Progenitor cell of endocrine pancreas (in vitro differentiated cells): ENCODE measurements at places on chromosomes 16 and 17. TPM values are rescaled to one million over a fixed set of nuclear protein-coding genes. Genes with fewer than 3 reads are reported as not detected.

DNA sequence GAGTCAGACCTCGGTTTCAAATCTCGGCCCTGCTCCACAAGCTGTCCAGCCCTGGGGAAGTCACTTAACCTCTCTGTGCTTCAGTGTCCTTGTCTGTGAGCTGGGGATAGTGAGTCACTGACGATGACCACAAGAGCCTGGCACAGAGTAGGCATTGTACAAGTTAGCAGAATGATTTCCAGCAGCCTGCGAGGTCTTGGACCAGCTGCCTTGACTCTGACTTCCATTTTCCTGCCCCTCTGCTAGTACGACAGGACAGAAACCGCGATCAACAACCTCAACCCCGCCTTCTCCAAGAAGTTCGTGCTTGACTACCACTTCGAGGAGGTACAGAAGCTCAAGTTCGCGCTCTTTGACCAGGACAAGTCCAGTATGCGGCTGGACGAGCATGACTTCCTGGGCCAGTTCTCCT is 20.7 kb downstream of the CPNE2 start:
- DNase-seq: no peak

GRCh38 chr17:41464682-41465081 is 2.5 kb downstream of the KRT32 start:
- no peak for DNase-seq

DNA sequence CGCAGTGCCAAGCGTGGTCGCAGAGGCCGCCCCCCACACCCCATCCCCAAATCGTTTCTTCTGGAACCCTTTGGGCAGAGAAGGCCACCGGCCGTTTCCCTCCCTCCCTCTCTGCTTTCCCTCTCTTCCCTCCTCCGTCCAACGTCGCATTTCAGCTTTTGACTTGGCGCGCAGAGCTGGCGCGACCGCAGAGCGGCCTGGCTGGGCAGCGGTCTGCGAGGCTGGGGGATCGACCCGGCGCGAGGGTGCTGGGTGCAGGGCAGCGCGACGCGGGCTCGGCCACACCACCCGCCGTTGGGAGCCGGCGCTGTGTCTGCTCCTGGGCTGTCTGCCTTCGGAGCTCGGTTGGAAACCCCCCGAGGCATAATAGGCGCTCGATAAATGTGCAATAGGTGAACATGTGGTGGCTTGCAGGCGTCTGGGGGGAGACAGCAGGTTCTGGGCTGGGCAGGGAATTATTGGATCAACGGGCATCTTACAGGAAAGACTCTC is 2.8 kb upstream of the NTN3 start:
- no peak for DNase-seq

DNA sequence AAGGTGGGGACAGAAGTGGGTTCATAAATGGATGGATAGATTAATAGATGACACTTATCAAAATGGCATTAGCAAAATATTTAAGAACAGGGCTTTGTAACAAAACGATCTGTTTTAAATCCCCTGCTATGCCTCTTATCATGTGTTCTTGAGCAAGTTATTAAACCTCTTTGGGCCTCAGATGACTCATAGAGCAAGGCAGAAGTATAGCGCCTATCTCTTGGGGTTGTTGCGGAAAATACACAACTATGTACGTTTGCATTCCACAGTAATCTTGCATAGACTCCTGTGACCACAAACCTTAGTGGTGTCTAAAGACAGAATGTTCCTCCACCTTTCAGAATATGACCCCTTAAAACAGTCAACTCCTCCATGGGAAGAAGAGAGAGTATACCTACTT is 116.8 kb downstream of the CDYL2 start:
- no peak for DNase-seq

DNA sequence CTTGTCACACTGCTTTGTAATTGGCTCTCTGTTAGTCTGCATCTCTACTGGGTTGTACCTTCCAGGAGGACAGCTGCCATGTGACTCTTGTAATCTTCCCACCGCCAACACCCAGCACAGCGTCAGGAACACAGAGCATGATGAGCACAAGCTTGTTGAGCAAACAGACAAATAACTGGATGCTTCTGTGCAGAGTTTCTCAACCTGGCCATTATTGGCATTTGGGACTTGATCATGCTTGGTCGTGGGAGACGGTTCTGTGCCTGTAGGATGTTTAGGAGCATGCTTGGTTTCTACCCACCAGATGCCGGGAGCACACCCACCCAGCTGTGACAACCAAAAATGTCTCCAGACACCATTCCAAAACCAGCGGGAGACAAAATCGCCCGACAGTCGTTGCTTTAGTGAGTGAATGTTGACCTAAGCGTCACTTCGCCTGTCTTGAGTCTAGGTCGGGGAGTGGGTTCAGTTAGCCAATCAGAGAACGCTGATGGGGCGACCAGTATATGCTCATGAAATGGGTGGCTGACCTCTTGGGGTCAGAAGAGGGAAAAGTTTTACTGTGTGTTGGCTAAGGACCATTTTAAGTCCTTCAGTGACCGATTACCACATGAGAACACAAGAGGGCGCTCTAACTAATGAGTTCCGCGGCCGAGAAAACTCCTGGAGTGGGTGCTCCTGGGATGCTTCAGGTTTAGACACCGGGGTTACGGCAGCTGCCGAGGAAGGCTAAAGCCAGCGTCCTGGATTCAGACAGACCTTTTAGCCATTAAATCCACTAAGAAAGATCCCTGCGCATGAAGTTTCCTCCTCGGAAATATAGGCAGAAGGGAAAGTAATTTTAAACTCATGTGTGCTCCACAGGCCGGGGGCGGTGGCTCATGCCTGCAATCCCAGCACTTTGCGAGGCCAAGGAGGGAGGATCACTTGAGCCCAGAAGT is 57.8 kb upstream of the TEX2 start:
- peak; percentile 16 for DNase-seq

GRCh38 chr16:63943566-63943965 is 1178.3 kb downstream of the CDH11 start:
- no peak for DNase-seq

GRCh38 chr17:2138318-2138717 is 83.4 kb downstream of the HIC1 start:
- no peak for DNase-seq

DNA sequence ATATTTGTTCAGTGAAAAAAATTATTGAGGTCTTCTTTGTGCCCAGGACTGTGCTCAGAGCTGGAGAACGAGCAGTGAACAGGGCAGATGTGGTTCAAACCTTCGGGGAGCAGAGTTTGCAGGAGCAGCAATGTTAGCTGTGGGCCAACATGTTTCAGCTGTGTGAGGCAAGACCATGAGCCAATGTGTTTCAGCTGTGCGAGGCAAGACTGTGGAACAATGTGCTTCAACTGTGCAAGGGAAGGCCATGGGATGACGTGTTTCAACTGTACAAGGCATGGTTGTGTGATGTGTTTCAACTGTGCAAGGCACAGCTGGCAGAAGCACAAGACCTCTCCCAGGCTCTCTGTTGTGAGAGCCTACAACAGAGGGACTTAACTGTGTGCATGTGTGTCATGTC is 35.2 kb upstream of the SDK2 start:
- no peak for DNase-seq

- DNase-seq: no peak
Measured at GRCh38 chr17:68152161-68152571, 95.7 kb upstream of the AMZ2 start.

- DNase-seq: peak; percentile 68
Measured at GRCh38 chr17:76681222-76682137, 29.3 kb downstream of the MXRA7 start.

- no peak for DNase-seq
Measured at GRCh38 chr17:40363111-40363827, 1.3 kb downstream of the GJD3 start.

DNA sequence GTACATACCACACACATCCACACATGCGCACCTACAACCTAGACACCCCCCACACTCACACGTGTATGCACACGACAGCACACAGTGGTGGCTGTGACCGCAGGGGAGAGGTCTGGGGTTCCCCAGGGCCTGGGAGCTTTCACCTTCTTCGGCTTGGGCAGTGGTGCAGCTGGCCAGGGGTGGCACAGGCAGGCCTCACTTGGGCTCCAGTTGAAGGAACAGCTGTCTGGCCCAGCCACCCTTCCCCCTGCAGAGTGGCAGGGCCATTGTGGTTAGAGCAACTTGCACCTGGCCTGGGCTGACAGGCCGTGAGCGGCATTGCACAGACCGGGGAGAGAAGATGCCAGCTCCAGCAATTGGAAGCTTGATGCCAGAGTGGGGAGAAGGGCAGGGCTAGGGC is 114.5 kb upstream of the GSE1 start:
- no peak for DNase-seq

Gene TMED6
- 2.6 and 3.6 TPM in 2 replicates for total RNA-seq

Gene SOST
- total RNA-seq: 0.42 and 0.43 TPM in 2 replicates

Gene CHD9NB
- 1.1 and 1.3 TPM in 2 replicates for total RNA-seq

Gene PRSS36
- 0.65 and 0.69 TPM in 2 replicates for total RNA-seq

Gene MRC2
- 4.9 and 6.3 TPM in 2 replicates for total RNA-seq

Gene TCAP
- total RNA-seq: 1.8 and 2.7 TPM in 2 replicates

Gene KRTAP4-4
- not detected in 2 replicates for total RNA-seq

Gene SPNS3
- not detected in 2 replicates for total RNA-seq

Gene OMG
- not detected in 2 replicates for total RNA-seq

Gene RND2
- total RNA-seq: 12.4 and 14.6 TPM in 2 replicates

Gene NTN1
- total RNA-seq: 3.3 and 4.4 TPM in 2 replicates

Gene CES4A
- 4.6 and 5.2 TPM in 2 replicates for total RNA-seq

Gene RGS11
- total RNA-seq: 2.4 TPM in 2 replicates
